ENCODE measurements at places on chromosomes 5 and 9.

DNA sequence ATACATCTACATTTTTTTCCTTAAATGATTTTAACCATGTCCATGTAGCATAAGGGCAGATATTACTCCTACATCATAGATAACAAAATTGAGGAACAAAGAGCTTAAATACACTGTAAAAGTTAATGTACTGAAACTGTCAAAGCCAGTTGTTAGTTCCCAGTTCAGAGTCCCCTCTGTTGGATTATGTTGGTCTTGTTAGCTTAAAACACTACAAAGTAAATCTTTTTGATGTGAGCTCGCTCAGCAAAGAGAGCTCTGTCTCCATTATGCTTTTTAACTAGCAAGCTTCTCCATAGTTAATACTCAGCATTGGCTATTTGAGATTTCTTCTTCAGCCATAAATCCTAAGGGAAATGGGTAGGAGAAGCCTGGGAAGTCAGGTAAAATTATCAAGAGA is 149.1 kb downstream of the ADAMTS6 start:
- DNase-seq, result no peak

GRCh38 chr5:38078161-38078560 is 180.2 kb upstream of the EGFLAM start:
- DNase-seq, result no peak

DNA sequence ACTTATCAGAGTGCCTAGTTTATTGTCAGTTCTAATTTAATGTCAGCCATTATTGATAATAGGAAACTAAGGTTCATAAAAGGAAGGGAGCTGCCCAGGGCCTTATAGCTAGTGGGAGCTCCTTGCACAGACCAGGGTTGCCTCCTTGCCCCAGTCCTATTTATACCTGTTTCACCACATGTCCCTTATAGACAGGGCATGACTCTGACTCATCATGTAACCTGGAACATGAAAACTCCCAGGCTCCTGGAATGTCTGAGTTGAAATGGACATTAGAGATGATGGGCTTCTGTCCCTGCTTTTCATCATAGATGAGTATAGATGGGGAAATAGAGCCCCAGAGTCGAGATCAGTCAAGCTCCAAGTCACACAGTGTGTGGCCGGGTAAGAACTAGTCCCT is 21.1 kb downstream of the FAT2 start:
- DNase-seq, result no peak

GRCh38 chr5:99636663-99637062 is 707.9 kb upstream of the CHD1 start:
- DNase-seq, result no peak

- no peak for DNase-seq
These were observed 193.3 kb downstream of the PALM2AKAP2 start for GRCh38 chr9:109973336-109973735.

DNA sequence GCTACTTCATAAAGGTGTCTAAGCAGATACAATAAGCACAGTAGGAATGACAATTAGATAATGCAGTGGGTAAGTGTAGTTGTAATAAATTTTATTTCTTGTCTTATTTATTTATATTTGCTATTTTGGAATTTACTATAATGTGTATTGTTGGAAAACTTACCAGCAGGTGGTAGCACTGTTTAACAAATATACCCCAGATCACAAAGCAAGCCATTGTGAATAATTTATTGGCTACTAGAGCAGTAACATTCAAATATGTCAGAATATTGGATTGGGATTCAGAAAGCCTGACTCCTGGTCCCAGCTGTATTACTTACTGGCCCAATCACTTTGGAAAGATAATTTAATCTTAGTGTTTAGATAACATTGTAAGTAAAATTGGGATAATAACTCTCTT is 78.0 kb downstream of the ISOC1 start:
- DNase-seq, result no peak

DNA sequence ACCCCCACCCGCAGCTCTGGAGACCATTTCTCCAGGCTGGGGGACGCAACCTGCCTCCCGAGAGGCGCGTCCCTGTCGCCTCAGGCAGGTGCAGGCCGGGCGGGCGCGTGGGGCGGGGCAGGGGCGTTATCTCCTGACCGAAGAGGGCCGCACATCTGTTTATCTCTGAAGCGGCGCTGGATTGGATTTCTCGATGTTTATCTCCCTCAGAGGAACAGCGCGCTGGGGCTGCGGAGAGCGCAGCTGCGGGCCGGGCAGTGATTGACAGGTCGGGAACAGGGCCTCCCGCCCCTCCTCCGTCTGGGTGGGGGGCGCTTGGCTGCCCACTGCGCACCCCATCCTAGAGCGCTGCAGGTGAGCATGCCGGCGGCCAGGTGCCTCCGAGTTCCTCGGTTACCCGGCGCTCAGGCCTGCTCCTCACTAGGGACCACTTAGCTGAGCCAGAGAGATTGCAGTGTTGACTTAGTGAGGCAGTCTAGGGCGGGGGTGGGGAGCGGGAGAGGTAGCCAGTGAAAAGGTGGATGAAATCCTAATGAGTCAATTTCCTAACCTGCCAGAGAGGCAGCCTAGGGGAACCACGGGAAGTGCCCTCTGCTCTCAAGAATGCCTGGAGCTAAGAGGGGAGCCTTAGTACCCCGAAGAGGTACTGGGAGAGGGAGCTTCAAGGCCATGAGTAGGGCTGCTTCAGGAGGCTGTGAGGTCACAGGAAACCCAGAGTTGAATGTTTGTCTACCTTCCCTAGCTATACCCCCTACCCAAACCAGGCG is 39.6 kb upstream of the TIFAB start:
- no peak for DNase-seq

- no peak for DNase-seq
These were observed 246.1 kb downstream of the TRIM32 start for GRCh38 chr9:116933251-116933650.

GRCh38 chr5:56512313-56512996 is 279.3 kb upstream of the ANKRD55 start:
- DNase-seq, result no peak

- DNase-seq, result no peak
These were observed 19.0 kb downstream of the STOM start for GRCh38 chr9:121350993-121351561.

Data from stimulated activated CD4-positive, alpha-beta T cell treated with anti-CD3 and anti-CD28 coated beads, Interleukin-1b, Interleukin-23, amount 100 ng/mL, for 1 hour (primary cell).